Stimulated activated CD8-positive, alpha-beta memory T cell treated with anti-CD3 and anti-CD28 coated beads, Interleukin-2, amount 100 ng/mL, for 48 hours (primary cell): ENCODE measurements at places on chromosomes 16 and 17.
A peak's percentile ranks its signal among the peaks of the same experiment; 100 is the strongest.

GRCh38 chr17:36106493-36106835, 2.8 kb downstream of the CCL4 start:
- DNase-seq = no peak

- DNase-seq = no peak
Measured at GRCh38 chr16:56372013-56372634, 53.2 kb downstream of the AMFR start.

- DNase-seq = no peak
Measured at GRCh38 chr17:19753661-19754463, 5.8 kb upstream of the ALDH3A1 start.

- DNase-seq = peak; percentile 73
Measured at GRCh38 chr17:40355123-40355803, 9.3 kb downstream of the GJD3 start.

DNA sequence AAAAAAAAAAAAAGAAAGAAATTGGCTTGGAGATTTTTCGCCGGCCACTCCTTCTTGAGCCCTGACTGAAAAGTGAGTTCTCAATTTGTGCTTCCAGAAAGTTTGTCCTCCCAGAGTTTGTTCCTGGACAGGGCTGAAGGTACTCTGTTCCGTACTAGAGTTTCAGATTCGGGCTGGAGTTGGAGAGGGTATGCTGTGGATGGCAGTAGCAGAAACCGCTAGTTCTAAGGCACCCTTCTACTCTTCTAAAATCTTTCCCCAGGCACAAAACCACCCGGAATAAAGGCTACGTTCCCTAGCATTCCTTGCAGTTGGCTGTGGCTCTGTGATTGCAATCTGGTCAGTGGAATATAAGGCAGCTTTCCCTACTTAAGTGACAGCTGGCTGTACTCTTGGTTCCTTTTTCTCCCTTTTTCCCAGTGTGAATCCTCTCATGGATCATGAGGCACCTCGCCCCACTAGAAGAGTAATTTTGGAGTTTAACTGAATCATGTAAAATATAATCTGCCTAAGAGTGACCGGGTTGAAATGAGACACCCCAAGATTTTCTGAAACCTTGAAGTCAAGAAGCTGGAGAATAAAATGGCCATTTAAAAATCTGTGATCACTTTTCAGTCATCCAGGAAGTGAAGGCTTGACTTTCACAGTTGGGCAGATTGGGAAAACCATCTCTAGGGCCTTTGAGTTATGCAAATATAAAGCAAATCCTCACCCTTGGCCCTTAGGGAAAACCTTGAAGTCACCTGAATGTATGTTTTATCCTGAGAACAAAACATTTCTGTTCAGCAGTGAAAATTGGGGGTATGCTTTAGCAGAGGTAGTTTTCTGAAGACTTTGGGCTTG, 901 bp upstream of the HEATR6 start:
- no peak for DNase-seq

DNA sequence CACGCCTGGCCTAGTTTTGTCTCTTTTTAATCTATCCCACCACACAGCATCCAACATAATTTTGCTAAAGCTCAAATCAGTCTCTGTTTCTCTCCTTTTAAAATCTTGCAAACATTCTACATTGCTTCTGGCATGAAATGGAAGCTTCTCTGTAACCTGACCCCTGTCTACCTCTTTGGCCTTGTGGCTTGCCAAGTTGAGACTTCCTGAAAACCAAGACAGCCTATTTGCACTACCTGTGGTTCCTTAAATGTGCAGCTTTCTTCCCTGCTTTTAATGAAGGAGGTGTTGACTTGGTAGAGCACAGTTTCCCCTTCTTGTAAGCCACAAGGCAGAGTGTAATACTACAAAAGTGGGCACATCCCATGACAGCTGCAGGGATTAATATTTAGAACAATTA, 6.0 kb upstream of the CCL3 start:
- DNase-seq = no peak

DNA sequence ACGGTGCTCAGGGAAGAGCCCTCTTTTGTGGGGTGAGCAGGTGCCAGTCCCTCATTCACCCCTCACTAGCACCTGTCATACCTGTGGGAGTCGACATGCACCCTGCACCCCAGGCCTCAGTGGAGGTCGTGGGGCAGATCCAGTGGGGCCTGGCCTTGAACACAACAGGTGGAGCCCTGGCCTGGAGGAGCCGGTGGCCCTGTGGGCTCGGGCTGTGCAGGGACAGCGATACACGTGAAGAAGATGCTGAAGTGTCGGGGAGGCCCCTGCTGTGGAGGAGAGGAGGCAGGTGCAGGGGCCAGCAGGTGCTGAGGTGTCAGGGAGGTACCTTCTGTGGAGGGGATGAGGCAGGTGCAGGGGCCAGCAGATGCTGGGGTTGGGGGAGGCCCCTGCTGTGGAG, 31.8 kb downstream of the ZNF750 start:
- DNase-seq = no peak

DNA sequence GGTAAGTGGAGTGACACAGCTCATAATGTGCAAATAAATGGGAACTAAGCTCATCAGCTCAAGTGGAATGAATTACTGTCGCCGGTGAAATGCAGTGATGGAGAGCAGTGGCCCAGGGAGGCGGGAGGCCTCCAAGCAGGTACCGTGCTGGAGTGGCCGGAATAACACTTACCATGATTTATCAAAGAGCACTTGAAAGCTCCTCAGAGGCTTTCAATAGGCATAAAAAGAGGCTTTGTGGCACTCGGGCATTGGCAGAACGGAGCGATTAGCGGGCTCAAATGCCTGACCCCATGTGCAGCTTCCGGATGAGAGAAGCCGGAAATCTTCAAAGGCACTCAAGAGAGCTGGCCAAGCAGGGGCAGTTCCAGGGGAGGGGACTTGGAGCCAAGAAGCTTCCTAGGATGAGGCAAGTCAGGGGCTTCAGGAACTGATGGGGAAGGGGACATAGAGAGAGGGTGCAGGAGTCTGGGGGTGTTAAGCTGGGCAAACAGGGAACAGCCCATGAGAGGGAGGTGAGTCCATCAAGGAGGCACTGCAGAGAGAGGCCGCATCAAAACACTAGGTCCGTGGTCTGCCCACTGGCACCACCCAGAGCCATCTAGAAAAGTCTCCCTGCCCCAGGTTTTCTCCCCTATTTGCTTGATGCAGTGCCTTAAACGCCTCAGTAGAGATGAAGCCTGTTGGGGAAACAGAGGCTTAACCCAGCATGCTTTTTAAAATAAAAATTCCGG, 144.0 kb upstream of the IRX6 start:
- no peak for DNase-seq

GRCh38 chr17:83186226-83186625, 106.8 kb downstream of the METRNL start:
- no peak for DNase-seq

GRCh38 chr16:55330781-55331647, 7.0 kb downstream of the IRX6 start:
- no peak for DNase-seq

GRCh38 chr17:65696739-65697394, 135.4 kb upstream of the AXIN2 start:
- no peak for DNase-seq

DNA sequence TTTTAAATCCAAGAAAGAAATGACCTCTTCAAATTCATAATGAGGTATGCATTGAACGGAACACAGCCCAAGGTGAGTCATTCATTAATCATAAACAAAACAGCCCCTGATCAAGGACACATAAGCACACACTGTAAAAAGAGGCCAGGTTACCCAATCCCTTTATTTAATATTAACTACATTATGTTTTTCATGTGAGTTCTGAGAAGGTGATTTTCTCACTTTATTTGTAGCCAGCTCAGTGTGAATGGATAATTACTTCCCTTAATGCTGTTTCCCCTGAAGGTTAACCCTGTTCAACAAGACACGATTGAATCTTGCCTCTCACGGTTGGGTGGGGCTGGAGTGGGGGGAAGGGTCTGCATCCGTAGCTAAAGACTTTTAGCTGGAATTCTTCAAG, 257.3 kb upstream of the SALL1 start:
- DNase-seq = no peak

- no peak for DNase-seq
Measured at GRCh38 chr16:83963277-83964119, 4.5 kb upstream of the NECAB2 start.

GRCh38 chr17:70405492-70406220, 236.3 kb downstream of the KCNJ2 start:
- no peak for DNase-seq

GRCh38 chr16:72024862-72025382, 16.4 kb downstream of the DHODH start:
- DNase-seq = no peak

DNA sequence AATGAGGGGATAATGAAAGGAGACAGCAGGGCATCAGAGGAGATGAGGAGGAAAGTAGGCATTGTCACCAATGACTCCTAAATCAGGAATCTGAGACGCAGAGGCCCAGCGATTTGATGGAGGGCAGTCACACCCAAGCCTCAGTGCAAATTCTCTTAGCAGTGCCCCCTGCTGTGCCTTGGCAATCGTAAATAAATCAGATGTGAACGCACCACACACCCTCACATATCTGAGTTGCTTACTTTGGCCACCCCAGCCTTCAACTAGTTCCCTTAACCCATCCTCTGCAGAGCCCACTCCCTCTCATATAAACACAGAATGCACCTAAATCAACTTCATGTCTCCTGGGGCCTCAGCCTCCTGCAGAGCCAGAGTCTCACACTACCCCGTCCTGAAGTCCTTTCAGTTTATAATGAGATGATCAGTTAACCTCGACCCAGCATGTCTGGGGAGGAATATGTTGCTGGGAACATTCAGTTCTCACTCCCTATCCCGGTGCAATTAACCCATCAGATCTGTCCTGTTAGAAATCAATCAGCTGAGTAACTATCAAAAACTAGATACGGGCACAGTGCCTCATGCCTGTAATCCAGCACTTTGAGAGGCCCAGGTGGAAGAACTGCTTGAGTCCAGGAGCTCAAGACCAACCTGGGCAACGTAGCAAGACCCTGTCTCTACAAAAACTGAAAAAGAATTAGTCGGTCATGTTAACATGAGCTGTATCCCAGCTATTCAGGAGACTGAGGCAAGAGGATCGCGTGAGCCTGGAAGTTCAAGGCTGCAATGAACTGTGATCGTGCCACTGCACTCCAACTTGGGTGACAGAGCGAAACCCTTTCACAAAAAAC, 78.4 kb downstream of the SLC39A11 start:
- DNase-seq = no peak

- DNase-seq = no peak
Measured at GRCh38 chr17:77770331-77771105, 188.0 kb upstream of the TNRC6C start.

DNA sequence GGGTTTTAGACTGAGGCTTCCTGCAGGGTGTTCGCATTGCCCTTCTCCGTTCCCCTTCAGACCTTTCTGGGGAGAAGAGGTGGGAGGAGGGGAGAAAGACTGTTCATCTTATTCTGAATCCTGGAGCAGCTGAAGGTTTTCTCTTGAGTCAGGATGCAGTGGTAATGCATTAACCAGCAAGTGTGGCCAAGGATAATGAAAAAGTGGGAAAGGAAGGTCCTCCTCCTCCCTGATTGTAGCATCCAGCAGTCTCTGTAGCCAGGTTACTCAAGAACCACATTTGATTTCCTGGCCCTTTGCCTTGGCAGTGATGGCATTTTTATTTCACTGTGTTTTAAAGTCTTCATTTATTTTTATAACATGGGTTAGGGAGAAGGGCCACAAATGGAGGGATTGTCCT, 59.1 kb downstream of the CYLD start:
- no peak for DNase-seq

DNA sequence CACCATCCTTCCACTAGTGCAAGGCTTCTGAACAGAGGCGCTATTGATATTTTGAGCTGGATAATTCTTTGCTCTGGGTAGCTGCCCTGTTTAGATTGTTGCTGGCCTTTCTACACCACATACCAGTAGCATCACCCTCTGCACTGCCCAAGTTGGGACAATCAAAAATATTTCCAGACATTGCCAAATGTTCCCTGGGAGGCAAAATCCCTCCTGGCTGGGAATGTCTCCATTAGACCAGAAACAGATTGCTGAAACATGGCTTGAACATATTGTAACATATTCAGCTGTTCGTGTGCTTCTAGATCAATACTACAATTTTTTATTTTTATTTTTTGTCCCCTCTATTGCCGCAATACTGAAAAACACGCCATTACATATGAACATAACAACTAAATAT, 174.6 kb downstream of the ABCA8 start:
- DNase-seq = no peak

GRCh38 chr17:67165201-67165600, 79.8 kb downstream of the HELZ start:
- no peak for DNase-seq

DNA sequence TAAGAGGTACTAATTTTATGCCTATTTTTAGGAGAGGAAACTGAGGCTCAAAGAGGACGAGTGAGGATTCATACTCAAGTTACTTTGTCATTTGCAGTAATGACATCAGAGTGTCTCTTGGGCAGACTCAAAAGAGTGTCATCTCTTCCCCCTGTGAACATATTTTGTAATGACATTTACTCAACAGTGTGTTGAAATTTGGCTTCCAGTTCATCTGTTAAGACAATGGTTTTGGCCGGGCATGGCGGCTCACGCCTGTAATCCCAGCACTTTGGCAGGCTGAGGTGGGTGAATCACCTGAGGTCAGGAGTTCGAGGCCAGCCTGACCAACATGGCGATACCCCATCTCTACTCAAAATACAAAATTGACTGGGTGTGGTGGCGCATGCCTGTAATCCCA, 28.9 kb downstream of the WFDC1 start:
- DNase-seq = no peak

DNA sequence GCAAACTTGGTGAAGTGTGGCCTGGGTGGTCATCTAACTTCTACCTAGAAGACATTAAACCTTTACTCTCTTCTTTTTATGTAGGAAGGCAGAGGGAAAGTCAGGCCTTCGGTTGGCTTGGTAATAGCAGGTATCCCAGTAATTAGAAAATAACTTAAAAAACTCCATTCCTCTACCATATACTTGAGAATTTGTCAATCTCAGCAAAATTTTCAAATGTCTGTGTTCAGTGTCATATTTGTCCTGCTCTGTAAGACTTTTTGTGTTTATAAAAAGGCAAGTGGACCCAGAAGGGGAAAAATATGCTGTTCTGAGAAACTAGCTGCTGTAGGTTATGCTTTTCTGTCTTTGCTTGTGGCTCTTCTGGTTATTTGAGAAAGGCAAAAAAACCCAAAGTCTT, 5.8 kb downstream of the HMOX2 start:
- DNase-seq = no peak

DNA sequence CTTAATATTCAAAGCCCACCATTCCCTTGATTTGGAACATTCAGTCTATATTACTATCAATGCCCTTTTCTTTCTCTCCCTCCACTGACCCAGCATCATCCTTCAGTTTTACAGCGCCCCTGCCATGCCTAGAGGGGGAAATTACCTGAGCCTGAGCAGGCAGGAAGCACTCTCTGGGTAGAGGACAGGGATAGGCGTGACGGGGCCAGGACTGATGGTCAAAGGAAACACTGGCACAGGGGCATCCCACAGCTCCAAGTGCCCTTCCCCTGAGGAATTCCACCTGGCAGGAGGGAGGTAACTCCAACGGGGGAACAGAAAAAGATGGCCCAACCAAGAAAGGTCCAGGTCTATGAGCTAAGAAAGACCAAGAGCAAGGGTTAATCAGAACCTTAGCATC, 10.0 kb downstream of the CTC1 start:
- DNase-seq = no peak
